ENCODE measurements at places on chromosomes 2 and 18.

GRCh38 chr2:32594573-32594972 is 33.3 kb upstream of the TTC27 start:
- no peak for DNase-seq

DNA sequence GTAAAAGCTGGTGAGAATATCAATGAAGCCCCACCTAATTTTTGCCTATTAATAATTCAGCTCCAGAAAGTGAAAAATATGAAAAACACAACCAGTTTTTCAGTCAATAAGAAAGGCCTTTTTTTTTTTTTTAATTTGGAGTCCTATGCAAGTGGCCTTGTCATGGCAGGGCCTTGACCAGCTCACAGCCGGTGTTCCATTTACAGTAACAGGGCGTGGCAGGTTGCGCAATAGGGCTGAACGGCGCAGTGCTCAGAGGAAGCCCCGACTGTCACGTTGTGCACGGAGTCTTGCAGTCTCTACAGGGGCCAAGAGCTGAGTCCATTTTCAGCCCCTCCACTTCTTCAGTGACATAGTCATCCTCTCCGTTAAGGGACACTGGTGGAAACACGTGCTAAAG is 184.1 kb upstream of the FN1 start:
- DNase-seq, result no peak

DNA sequence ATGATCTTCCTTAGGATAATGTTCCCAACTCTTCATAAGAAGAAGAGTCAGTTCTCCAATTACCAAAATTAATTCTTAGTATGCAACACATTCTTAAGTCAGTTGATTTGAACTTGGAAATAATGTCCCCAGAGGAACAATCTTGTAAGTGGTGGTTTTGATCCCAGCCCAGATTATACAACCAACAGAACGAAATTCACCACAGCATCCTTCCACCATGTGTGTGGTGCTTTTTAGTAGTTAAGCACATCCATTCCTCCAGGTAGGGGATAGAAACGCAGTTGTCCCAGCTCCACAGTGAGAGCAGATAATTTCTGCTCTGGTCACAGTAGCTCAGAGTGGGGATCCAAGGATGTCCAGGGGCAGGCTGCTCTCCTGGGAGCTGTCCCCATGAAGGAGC is 161.7 kb upstream of the SLC39A10 start:
- DNase-seq, result no peak

GRCh38 chr2:184779777-184780176 is 181.4 kb downstream of the ZNF804A start:
- no peak for DNase-seq

DNA sequence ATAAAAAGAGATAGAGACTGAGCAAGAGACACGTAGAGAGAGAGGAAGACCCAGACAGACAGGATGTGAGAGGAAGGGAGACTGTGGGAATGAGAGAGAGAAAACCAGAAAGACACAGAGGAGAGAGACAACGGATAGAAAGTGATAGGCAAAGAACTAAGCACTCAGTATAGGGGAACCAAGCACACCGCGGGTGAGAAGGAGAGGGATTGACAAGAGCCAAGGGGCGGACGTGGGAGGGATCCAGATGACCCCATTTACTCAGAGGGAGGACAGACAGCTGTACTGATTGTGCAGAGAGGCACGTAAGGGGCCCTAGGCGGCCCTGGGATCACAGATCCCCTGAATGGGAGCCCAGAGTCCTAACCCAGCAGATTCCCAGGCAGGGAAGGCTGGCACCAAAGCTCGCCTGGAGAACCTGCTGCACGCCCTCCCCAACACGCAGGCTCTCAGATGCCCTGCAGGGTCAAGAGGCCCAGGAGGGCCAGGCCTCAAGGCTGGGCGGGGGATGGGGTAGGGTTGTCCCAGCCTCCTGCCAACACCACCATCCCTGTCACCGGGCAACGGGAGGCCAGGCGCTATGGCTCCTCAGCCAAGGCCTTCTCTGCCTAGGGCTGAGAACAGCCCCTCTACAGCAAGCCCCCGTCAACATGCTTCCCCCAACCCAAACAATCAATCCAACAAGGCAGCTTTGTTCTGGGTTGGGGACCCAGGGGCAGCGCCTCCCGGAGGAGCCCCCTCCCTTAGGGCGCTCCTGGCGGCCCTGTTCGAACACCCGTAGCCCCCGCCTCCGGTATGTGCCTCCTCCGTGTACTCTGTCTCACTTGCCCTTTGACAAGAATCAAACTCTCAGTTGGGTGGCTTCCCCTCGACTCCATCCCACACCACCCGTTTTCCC is 579 bp downstream of the LOXL3 start:
- DNase-seq, result no peak

- DNase-seq, result no peak
These were observed 127.1 kb downstream of the SRBD1 start for GRCh38 chr2:45483997-45484396.

- no peak for DNase-seq
These were observed 416.6 kb downstream of the RAD51AP2 start for GRCh38 chr2:17101596-17101995.

GRCh38 chr2:104862058-104862941 is 8.4 kb downstream of the POU3F3 start:
- DNase-seq, result no peak

GRCh38 chr2:27955384-27956161 is 65.0 kb downstream of the BABAM2 start:
- no peak for DNase-seq

DNA sequence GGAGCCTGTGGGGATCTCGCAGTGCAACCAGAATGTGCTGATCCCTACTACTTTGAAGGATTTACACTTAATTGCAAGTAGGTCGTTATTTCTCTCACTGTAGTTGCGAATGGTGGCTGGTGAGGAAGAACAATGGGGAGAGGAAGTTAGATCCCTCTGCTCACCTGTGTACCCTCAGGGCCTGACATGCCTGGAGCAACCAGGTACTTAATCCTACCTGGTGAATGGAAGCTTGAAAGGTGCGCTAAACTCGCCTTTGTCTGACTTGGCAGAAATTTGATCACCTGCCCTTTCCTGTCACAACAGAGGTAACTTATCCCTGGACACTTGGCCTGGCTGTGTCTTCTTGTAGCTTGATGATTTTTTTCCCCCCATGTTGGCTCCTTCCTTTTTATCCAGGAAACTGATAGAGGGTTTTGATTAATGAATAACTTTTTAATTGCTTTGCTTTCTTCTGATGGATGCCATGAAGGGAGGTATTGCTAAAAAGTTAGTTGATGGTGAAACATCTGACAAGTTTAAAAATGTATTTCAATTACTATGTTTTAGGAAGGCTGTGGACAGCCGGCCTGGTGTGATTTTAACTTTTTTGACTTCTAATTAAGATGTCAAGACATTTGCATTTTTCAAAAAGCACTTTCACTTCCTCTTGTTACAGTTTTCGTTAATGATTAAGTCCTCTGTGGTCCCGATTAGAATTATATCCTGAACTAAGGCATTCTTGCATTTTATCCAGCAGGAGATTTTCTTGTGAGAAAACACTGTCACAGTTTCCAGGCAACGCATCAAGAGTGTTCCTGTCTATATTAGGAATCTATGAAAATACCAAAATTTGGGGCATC is 9.2 kb downstream of the SGPP2 start:
- DNase-seq, result no peak

DNA sequence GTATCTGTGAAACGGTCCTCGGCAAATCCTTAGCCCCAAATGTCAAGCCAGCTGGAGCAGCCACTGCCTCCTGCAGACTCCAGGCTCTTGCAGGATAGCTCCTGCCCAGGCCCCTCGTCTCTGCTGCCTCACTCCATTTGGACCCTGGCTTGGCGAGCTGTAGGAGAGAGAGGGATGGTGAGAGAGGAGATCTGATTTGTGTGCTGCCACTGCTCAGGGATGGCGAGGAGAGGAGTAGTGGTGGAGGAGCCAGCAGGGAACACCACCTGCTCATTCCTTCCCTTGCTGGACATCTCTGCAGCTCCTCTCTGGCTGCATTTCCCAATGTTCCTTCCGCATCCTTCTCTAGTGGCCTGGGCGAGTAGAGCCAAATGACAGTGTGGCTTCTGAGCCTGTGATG is 109.1 kb upstream of the NCK2 start:
- DNase-seq, result no peak

- no peak for DNase-seq
These were observed 60.5 kb downstream of the RIT2 start for GRCh38 chr18:43054815-43055519.

DNA sequence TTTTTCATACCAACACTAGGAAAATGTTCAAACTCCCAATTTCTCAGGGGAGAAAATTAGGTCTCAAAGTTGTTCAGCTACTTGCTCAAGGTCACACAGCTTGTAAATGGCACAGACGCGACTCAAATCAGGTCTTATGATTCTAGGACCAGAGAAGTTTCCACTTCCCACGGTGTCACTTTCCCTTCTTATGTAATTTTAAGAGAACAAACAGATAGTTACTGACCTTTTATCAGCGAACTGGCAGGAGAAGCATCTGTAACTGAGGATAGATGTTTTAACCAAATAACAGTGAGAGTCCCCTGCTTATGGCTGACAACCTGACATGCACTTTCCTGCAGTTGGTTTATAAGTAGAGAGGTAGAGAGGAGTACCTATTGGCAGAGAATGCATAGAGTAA is 2.1 kb upstream of the KCNJ3 start:
- DNase-seq, result no peak

DNA sequence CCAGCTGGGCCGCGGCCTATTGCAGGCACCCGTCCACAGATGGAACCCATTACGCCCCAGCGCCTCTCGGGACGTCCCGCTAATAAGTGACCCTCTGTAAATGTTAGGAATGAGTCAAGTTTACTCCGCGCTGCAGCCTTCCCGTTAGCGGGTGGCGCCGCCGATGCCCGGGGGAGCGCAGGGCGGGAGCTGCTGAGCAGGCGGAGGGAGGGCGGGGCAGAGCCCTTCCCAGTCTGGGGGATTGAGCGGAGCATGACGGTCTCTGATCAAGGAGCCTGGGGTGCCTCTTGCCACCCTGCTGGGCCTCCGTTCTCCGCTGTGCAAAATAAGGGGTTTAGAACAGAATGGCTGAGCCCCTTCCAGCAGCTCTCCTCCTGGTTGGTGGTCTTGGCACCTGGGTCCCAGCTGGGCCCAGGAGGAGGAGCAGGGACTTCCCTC is 10.5 kb downstream of the CROCC2 start:
- DNase-seq, result no peak

DNA sequence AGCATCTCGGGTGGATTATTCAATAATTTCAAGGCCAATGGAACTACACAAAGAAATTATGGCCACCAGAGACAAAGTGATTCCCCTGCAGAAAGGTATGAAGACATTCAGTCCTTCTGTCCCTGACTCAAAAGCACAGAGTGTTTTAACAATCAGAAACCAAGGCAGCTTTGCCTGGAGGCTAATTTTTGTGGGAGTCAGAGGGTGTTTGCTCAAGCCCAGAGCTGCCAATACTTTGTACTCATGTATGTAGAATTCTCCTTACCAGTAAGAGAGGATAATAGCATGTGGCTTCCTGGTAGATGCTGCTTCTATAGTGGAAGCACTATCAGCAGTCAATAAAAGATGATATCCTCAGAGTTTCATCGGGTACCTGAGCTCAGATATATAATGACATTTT is 178.4 kb downstream of the KCNE4 start:
- DNase-seq, result no peak

DNA sequence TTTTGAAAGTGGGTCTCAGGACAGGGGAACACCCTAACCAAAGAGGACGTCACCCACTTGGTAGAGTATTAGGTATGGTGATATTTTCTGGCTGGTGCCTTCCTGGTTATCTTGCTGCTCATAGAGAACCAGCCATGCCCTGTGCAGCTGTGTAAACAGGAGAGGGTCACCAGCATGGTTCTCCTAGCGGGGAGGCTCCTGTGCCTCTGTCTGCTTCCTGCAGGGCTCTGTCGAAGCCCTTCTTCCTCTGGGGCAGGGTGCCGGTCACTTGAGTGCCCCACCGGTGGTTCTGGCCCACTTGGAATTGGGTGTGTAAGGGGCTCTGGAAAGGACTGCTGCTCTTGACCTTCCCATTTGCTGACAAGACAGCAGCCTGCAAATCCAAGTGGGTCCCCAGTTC is 131.6 kb upstream of the MSH6 start:
- DNase-seq, result no peak

- no peak for DNase-seq
These were observed 398.4 kb downstream of the METTL4 start for GRCh38 chr18:2172881-2173280.

- no peak for DNase-seq
These were observed 93.8 kb downstream of the ROCK2 start for GRCh38 chr2:11250400-11251196.

Measured in CD4-positive, alpha-beta memory T cell (primary cell).